Immature natural killer cell (primary cell): ENCODE measurements at places on chromosomes 11 and 22. TPM values are rescaled to one million over a fixed set of nuclear protein-coding genes. Genes with fewer than 3 reads are reported as not detected.

Gene UBXN1
- 152 TPM for polyA plus RNA-seq

GRCh38 chr11:73130181-73130580 is 11.9 kb downstream of the FCHSD2 start:
- DNase-seq: no peak

GRCh38 chr11:70573701-70574151 is 175.4 kb downstream of the CTTN start:
- DNase-seq: no peak

DNA sequence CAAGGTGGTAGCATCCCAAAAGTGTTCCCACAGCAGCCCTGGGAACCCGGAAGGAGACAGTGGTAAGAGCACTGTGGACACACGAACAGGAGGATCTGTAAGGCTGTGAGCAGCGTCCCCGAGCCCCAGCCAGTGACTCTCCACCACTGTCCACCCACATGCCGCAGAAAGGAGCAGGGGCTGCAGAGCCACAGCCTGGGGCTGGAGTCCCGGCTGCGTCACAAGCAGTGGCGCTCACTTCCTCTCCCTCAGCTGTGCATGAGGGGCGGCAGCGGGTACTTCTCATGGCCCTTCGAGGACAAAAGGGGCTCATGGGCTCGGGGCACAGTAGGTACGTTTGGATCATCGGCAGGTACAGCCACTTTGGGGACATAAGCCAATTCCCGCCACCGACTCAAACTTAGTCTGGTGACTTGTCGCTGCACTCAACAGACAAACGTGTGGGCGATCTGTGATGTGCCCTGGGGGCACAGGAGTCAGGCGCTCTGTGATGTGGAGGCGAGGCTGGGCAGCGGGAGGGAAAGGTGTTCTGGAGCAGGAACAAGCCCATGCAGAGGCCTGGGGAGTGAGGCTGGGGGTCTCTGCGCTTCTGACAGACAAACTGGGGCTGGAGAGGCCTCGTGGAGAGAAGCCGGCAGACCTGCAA is 68.5 kb downstream of the SCUBE1 start:
- DNase-seq: no peak

DNA sequence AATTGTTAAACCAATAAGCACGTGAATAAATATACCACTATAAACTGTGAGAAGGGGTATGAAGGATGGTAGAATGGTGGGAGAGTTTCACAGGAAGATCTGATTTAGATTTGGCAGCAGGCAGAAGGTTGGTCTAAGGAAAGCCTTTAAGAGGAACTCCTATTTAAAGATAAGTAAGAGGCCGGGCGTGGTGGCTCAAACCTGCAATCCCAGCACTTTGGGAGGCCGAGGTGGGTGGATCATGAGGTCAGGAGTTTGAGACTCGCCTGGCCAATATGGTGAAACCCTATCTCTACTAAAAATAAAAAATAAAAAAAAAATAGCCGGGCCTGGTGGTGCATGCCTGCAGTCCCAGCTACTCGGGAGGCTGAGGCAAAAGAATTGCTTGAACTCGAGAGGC is 45.8 kb upstream of the CXCR5 start:
- DNase-seq: no peak
